ENCODE measurements at places on chromosomes 16 and 17.

DNA sequence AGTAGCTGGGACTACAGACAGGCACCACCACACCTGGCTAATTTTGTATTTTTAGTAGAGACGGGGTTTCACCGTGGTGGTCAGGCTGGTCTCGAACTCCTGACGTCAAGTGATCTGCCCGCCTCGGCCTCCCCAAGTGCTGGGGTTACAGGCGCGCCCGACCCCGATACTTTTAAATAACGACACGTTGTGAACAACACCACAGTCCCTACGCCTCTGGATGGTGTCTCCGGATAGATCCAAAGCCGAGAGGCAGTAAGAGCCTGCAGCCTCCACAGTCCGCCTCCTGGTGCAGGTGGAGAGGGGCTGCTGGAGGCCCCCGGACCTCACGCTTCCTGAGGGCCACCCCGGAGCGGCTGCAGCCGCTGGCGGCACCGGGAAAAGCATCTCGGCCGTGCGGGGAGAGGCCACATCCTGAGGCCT lies 741 bp upstream of the TLCD3A start:
- no peak for DNase-seq

DNA sequence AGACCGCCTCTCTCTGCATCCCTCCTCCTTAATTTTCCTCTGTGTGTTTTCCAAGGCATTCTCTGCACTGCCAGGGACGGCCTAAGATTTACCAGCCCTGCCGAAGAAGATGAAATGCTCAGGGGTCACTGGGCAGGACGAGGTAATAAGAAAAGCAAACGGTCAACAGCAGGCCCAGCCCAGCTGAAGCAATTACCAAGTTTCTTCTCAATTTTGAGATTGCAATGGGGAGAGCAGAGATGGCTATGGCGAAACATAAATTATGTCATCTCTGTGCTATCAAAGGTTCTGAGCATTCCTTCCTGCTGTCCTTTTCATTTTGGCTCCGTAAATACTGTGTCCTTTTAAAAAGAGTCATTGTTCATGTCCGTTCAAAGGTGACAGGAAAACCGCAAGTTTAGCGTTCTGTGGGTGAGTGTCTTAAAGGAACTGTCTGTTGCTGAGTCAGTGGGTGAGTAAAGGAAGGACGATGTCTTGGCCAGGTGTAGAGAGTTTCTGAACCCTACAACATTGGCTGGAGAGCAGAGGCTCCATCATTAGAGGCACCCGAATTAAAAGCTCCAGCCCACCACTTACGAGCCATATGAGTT lies 753.9 kb upstream of the EEF2KMT start:
- DNase-seq, result no peak

DNA sequence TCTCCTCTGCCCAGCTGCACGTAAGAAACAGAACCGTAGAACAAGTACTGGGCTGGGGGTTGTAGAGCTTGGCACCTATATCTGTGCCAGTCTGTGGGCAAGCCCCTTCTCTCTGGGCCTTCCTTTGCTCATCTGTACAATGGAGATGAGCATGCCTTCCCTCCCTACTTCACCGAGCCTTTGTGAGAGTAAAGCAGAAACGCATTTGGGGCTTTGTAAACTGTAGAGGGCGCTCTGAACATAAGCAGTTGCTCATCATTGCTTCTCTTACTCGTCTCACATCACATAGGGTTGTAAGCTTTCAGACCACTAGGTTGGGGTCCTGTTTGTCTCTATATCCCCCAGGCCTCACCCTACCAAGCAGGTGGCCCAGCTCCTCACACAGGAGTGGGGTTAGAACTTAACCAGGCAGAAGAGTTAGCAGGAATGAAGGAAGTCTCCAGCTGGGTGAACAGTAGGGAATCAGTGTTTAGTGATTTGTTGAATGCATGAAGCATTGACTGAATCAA lies 15.1 kb downstream of the SAMD14 start:
- DNase-seq, result no peak

DNA sequence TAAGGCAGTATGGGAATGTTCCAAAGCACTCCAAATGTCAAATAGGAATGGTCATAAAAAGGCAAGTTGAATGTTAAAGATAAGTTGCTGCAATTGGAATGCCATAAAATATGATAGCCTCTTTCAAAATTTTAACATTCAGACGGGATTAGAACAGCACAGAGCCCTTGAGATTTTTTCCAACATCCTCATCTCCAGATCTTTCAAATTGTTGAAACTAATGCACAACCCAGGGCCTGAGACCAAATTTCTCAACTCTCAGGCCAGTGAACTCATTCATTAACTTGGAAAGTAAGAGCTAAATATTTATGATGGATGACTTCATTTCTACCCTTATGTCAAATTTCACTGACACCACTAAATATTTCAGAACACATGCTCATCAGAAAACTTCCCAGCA lies 346.5 kb upstream of the XYLT1 start:
- DNase-seq, result no peak

GRCh38 chr17:35433075-35433894 lies 985 bp upstream of the SLFN12 start:
- DNase-seq, result peak; percentile 21

DNA sequence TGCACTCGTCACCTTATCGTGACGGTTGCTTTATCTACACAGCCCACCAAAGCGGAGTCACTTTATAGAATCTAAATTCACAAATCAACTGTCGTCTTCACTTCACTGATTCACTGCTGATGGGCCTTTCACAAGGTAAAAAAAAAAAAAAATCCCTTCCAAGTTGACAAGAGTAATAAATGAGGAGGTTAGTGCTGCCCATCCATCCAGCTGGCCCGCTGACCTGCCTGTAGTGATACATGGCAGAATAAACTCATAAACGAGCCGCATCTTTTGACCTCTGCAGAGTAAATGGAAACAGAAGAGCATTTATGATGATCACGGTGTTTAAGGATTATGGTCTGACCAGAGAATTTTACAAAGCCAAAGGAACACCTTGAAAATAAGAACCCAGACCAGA lies 227.3 kb upstream of the IRX5 start:
- no peak for DNase-seq

- no peak for DNase-seq
Measured at GRCh38 chr16:24996301-24996700, 18.9 kb downstream of the ARHGAP17 start.

DNA sequence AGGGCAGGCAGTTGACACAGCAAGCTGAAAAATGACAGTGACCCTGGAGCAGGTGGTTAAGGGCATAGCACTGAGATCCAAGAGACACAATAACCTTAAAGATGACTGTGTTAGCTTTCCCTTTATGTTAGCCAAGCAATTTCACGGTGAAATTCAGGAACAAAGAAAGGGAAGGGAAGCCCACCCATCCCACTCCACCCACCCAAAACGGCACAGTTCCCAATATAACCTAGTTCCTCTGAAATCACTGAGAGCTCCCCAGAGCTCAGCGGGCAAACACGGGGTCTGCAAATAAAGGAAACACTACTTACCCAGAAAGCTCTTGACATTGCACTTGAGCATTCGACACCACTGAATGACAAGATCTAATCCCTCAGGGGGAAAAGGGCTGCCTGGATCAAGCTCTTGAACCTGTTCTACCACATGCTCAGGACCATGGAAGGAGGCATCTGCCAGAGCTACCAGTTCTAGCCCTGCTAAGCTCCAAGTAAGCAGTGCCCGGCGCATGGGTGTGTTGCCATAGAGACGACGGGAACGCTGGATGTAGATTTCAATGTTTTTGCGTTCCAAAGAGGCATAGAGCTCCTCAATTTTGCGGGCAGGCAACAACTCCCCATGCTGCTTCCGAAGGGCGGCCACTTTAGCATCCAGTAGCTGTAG lies 10.6 kb downstream of the BLTP2 start:
- no peak for DNase-seq

GRCh38 chr16:31050280-31051030 lies 17.1 kb downstream of the STX4 start:
- no peak for DNase-seq

DNA sequence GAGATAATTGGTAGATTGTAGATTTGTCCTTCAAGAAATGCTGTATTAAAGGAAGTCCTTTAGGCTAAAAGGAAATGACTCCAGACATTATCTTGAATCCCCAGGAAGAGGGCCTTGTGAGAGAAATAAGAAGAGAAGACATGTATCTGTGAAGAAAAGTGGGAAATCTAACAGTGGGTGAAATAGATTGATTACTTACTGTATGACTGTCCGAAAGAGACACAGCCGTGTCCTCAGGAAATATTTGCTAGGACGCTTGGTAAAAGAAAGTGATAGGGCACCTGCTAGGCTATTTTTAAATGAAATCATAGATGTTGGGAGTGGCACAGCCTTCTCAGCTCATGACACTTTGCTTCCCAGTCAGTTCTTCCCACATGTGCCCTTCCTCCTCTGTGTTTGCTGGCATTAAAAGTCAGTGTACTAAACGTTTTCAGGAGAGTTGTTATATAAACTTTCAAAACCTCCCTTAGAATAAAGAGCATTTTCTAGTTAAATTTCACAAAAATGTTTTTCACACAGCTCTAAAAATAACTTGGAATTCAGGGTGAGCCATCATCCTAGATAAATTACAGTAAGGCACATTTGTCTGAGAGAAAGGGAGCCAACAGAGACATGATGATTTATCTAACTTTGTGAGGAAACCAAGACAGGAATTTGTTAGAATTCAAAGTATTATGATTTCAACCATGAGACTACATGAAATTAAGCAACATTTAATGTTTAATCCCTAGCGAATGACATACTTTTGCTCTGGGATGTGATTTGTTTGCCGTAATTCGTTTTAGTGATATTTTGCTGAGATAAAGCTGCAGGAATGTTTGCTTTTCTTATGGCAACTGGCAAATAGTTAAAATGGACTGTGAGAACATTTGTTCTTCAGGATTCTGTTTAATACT lies 35.0 kb downstream of the DHRS7B start:
- no peak for DNase-seq

- DNase-seq, result no peak
Measured at GRCh38 chr17:5971969-5972368, 98.2 kb upstream of the WSCD1 start.

DNA sequence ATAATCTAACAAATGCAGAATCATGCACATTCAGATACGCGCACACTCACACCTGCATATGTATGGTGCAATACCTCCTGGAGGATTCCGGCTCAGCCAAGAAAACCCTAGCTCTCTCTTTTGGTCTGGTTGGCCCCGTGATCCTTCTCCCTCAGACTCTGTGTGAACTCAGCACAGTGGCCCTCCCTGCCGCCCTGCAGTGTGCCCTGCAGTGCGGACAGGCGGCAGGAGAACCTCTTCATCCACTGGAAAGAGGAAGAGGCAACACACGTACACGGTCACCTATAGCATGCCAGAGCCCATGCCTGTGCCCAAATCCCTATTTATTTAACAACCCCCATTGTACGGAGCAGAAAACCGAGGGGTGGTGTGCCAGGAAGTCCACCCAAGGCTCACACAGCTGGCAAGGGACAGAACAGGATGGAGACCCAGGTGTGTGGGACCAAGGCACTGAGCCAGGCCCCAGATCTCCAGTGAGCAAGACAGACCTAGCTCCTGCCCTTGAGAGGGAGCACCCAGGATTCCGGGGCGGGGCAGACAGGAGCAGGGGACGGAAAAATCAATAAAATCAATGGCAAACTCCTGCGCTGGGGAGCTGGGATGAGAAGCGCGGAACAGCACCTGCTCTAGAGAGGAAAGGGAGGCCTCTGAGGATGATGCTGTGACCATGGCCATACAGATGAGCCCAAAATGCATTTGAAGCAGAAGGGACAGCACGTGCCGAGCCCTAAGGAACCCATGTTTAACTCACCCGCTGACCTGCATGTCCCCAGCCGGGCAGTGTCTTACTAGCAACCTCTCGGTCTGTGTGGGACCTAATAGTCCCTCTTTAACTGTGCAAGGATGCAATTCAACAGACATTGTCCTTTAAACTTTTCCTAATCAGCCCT lies 54.7 kb upstream of the CIBAR2 start:
- no peak for DNase-seq

- no peak for DNase-seq
Measured at GRCh38 chr16:83992624-83993023, 24.6 kb downstream of the NECAB2 start.

GRCh38 chr17:82752371-82753200 lies 721 bp downstream of the TBCD start:
- DNase-seq, result no peak

Data from head of caudate nucleus (tissue), 42 donors.